ENCODE measurements at places on chromosomes 7 and 10.

- no peak for DNase-seq
These were observed 31.6 kb downstream of the MYO3A start for GRCh38 chr10:25965584-25965983.

DNA sequence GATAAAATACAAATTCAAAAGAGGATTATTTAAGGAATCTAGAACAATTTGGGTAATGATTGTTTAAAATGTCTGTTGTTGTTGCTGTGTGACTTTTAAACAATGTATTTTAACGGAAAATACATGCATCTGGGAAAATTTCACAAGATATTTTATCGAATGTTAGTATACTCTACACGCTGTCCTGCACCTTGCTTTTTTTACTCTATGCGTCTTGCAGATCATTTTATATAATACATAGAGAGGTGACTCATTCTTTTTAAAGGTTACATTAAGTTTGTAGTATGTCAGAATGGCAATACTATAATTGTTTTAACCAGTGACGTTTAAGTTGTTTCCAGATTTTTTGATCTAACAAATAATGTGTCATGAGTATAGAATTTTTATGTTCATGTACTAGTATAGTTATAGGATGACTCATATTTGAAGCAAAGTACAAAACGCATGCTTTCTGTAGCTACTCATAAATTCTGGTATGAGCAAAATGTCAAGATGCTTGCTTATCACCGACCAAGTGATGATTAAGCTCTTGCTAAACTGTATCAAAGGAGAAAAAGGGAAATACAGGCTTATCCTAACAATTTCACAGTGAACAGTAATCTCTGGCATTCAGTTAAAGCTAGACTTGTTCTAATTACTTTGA is 4.9 kb downstream of the DKK1 start:
- DNase-seq: no peak

DNA sequence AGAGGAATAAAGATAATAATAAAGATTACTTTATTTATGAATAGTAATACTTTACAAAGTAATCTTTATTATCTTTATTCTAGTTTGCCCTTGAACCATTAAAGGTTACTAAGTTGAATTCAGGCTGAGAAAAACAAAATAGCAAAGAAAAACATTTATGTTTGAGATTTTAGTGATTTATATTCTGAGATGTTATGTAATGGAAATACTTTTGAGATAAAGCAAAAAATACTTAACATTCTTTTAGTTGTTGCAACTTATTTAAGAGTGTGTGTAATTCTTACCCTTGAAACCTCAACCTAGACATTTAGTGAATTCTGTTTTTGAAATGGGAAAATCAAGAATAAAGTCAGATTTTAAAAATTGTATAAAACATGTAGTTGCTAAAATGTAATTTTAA is 40.0 kb downstream of the MINPP1 start:
- no peak for DNase-seq

- DNase-seq: no peak
These were observed 6.8 kb downstream of the FFAR4 start for GRCh38 chr10:93573051-93573909.

DNA sequence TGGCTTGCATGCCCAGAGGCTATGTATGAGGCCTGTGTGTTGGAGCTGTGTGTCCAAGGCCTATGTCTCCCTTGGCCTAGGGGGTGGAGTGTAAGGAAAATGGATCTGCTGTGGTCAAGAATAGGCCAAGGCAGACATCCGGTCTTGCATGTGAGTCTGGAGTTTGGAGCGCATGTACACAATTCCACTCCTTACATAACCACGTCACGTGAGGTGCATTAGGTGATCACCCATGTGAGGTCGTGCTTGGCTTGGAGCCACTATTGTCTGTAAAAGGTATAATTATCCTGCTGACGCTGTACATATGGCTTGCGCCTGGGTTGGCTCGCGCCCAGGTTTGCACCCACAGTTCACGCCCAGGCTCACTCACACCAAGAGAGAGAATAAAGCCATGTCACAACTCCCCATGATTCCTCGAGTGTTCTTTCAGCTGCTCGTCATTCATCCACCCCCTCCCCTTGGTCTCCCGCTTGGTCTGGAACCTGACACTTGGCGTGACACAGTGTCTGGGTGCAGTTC is 105.5 kb downstream of the BICC1 start:
- DNase-seq: no peak
